Activated CD8-positive, alpha-beta T cell treated with anti-CD3 and anti-CD28 coated beads, Interleukin-2, amount 10 ng/mL, durations not matched to agents 7 days and 5 days (primary cell): ENCODE measurements at places on chromosomes 4 and X. TPM values are rescaled to one million over a fixed set of nuclear protein-coding genes. Genes with fewer than 3 reads are reported as not detected.

GRCh38 chrX:124333862-124334261 is 1.4 kb downstream of the TEX13D start:
- DNase-seq = no peak
- no peaks in the 10 kb centered on the region for H3K27me3 ChIP-seq
- H3K27ac ChIP-seq = no peak overlapping the region
- no peak overlapping the region for H3K4me3 ChIP-seq

GRCh38 chr4:25563071-25563564 is 92.5 kb upstream of the SLC34A2 start:
- H3K4me3 ChIP-seq = no peak overlapping the region
- H3K27me3 ChIP-seq = no peaks in the 10 kb centered on the region
- DNase-seq = no peak
- H3K27ac ChIP-seq = no peak overlapping the region
- H3K36me3 ChIP-seq = no peaks in the 10 kb centered on the region

GRCh38 chr4:81304871-81305270 is 89.8 kb upstream of the PRKG2 start:
- no peak overlapping the region for H3K27ac ChIP-seq
- H3K4me1 ChIP-seq = no peaks in the 10 kb centered on the region
- H3K36me3 ChIP-seq = no peaks in the 10 kb centered on the region
- no peak overlapping the region for H3K4me3 ChIP-seq

DNA sequence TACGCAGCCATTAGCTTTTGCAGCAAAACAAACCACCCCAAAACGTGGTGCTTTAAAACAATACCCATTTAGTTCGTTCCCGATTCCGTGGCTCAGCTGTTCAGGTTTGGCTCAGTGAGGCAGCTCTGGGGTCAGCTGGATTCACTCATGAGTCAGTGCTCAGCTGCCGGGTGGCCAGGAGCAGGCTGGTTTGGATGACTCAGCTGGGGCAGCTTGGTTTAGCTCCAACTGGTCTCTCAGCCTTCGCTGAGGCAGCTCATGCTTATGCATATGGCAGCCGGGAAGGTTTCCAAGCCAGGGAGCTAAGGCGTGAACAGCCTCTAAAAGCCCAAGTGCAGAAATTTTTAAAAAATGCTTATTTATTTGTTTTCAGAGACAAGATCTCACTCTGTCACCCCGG is 13.3 kb upstream of the CD99 start:
- no peaks in the 10 kb centered on the region for H3K4me1 ChIP-seq
- H3K27ac ChIP-seq = no peak overlapping the region
- H3K36me3 ChIP-seq = no peaks in the 10 kb centered on the region
- H3K27me3 ChIP-seq = no peaks in the 10 kb centered on the region

- peaks cover 25% of the 10 kb centered on the region for H3K36me3 ChIP-seq
- peaks cover 35% of the 10 kb centered on the region for H3K4me1 ChIP-seq
- peak overlapping the region; percentile 88 for H3K27ac ChIP-seq
- no peaks in the 10 kb centered on the region for H3K27me3 ChIP-seq
- peak; percentile 50 for DNase-seq
These were observed 1.0 kb downstream of the PGRMC2 start for GRCh38 chr4:128286474-128287058.

DNA sequence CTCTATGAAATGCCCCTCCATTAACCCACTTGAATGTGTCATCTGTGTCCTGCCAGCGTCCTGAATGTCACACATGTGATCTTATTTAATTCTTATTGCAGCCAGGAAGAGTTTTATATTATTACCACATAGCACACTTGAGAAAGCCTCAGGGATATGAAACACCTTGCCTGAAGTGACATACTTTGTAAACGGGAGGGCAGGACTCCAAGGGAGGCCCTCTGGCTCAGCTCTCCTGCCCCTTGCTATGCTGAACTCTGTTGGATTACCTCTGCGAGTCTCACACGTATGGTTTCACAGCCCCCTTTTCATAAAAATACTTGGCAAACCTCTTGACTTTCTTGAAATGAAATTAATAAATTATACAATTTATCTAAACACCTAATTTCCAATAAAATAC is 11.1 kb upstream of the ZCCHC4 start:
- peaks cover 14% of the 10 kb centered on the region for H3K27me3 ChIP-seq
- H3K27ac ChIP-seq = no peak overlapping the region
- H3K4me1 ChIP-seq = no peaks in the 10 kb centered on the region

- H3K4me1 ChIP-seq = no peaks in the 10 kb centered on the region
- no peak overlapping the region for H3K4me3 ChIP-seq
- H3K27ac ChIP-seq = no peak overlapping the region
- H3K36me3 ChIP-seq = no peaks in the 10 kb centered on the region
- DNase-seq = no peak
These were observed 54.3 kb downstream of the WWC2 start for GRCh38 chr4:183153190-183153916.

GRCh38 chr4:185020863-185021761 is 2.8 kb downstream of the HELT start:
- H3K27ac ChIP-seq = no peak overlapping the region
- no peak for DNase-seq
- peaks cover 82% of the 10 kb centered on the region for H3K27me3 ChIP-seq
- H3K4me3 ChIP-seq = no peak overlapping the region

- no peak for DNase-seq
- no peaks in the 10 kb centered on the region for H3K36me3 ChIP-seq
- no peak overlapping the region for H3K4me3 ChIP-seq
- H3K27ac ChIP-seq = no peak overlapping the region
These were observed 137.8 kb upstream of the MSX1 start for GRCh38 chr4:4721636-4722035.

DNA sequence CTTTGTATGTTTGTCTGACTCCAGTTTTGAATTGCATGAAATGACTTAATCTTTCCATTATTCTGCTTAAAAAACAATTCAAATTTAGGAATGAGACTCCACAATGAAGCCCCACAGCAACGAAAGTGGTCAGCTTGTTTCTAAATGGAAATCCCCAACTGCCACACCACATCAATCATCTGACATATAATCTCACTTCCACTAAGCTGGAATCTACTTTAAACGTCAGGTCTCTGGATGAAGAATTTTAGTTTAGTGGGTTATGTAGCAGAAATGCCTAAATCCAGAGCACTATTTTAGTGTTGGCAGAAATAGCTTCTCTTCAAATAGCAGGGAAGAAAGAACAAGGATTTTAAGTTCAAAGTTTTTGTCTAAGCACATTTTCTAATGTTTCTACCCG is 1.7 kb upstream of the BMP2K start:
- H3K36me3 ChIP-seq = no peaks in the 10 kb centered on the region
- no peak for DNase-seq
- H3K27me3 ChIP-seq = no peaks in the 10 kb centered on the region
- no peak overlapping the region for H3K4me3 ChIP-seq
- H3K27ac ChIP-seq = no peak overlapping the region

The GRIPAP1 gene
- 81.8 TPM for total RNA-seq

The L1CAM gene
- total RNA-seq = 7.5 TPM

The PDCL2 gene
- not detected for total RNA-seq

The SHROOM2 gene
- total RNA-seq = not detected

The SLC49A3 gene
- total RNA-seq = 0.89 TPM

The C4orf54 gene
- not detected for total RNA-seq

The APEX2 gene
- total RNA-seq = 28.0 TPM

The IRS4 gene
- not detected for total RNA-seq

The SLC38A5 gene
- 86.0 TPM for total RNA-seq
